ENCODE measurements at places on chromosomes 6 and 20. TPM values are rescaled to one million over a fixed set of nuclear protein-coding genes. Genes with fewer than 3 reads are reported as not detected.

The SAMD10 gene
- 10.4 TPM for total RNA-seq

The ZBP1 gene
- not detected for total RNA-seq

The FAM162B gene
- 2.8 TPM for total RNA-seq

The ZNF334 gene
- 16.1 TPM for total RNA-seq

The HLA-DRA gene
- 8.5 TPM for total RNA-seq

The GNAS-AS1 gene
- 1.2 TPM for total RNA-seq

The KCNK5 gene
- total RNA-seq, result not detected

The SLC25A27 gene
- total RNA-seq, result 32.1 TPM

The PRL gene
- 0.23 TPM for total RNA-seq

The C20orf204 gene
- 3.7 TPM for total RNA-seq

The TOMM6 gene
- 42.7 TPM for total RNA-seq

The TFAP2B gene
- total RNA-seq, result 0.46 TPM

The ZNF391 gene
- 6.2 TPM for total RNA-seq

The ILRUN gene
- total RNA-seq, result 37.1 TPM
